ENCODE measurements at places on chromosomes 11 and 22. TPM values are rescaled to one million over a fixed set of nuclear protein-coding genes. Genes with fewer than 3 reads are reported as not detected.
A peak's percentile ranks its signal among the peaks of the same experiment; 100 is the strongest.

The TLCD5 gene
- 14.0 TPM for total RNA-seq

The NOX4 gene
- total RNA-seq, result 1.3 TPM

The NUP98 gene
- 211 TPM for total RNA-seq

GRCh38 chr11:134677891-134678551 is 266.0 kb upstream of the B3GAT1 start:
- H3K4me3 ChIP-seq, result no peak overlapping the region
- H3K27ac ChIP-seq, result no peak overlapping the region
- no peaks in the 10 kb centered on the region for H3K36me3 ChIP-seq
- H3K4me1 ChIP-seq, result no peaks in the 10 kb centered on the region
- DNase-seq, result no peak

- H3K27me3 ChIP-seq, result no peaks in the 10 kb centered on the region
- peak; percentile 79 for DNase-seq
- no peaks in the 10 kb centered on the region for H3K36me3 ChIP-seq
- peak overlapping the region; percentile 32 for H3K4me3 ChIP-seq
- H3K4me1 ChIP-seq, result peaks cover 47% of the 10 kb centered on the region
These were observed 15.9 kb downstream of the CRELD2 start for GRCh38 chr22:49934160-49934890.

GRCh38 chr11:46026606-46027293 is 94.5 kb downstream of the PHF21A start:
- H3K27me3 ChIP-seq, result no peaks in the 10 kb centered on the region
- no peak for DNase-seq
- no peaks in the 10 kb centered on the region for H3K4me1 ChIP-seq
- H3K36me3 ChIP-seq, result no peaks in the 10 kb centered on the region
- H3K27ac ChIP-seq, result no peak overlapping the region

DNA sequence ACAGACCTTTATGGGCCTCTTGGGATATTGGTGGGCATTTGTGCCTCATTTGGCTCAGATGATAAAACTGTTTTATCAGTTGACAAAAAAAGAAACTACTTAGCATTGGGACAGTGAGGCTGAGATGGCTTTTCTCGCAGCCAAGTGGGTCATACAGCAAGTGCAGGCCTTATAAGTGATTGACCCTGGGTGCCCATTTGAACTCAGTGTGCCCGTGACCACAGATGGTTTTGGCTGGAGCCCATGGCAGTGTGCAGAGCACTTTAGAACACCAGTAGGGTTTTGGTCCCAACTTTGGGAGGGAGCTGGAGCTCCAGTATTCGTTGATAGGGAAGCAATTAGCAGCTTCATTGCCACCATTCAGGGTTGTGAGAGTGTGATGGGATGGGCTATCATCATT is 404.5 kb upstream of the LARGE1 start:
- H3K36me3 ChIP-seq, result no peaks in the 10 kb centered on the region
- no peak overlapping the region for H3K27ac ChIP-seq
- no peak for DNase-seq
- H3K4me3 ChIP-seq, result no peak overlapping the region

DNA sequence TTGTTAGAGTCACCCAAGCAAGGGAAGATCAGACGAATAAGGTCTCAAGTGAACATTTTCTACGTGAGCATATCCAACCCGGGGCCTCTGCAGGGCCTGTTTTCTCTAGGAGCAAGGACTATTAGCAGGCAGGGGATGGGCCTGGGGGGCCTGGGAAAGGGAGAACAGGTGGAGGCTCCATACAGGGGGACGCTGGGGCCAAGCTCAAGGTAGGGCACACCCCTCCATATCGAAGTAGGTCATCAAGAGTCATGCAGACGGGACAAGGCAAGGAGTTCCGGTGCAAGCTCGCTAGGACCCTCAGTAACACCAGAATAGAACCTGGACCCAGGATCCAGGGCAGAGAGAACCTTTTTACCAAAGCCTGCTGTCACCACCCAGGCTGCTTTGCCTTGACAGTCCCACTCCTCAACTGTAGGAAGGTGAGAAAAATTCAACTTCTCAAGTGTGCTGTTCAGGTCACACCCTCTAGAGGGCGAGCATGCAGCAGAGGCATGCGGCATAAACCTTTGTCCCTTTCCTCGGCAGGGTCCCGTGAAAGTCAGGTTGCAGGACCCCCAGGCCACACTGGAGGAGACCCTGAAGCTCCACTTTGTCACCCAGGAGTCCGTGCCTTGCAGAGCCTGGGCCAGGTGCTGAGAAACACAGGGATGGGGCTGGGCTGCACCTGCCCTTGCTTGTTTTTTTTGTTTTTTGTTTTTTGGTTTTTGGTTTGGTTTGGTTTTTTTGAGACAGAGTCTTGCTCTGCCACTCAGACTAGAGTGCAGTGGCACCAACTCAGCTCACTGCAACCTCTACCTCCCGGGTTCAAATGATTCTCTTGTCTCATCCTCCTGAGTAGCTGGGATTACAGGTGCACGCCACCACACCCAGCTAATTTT is 8.6 kb upstream of the APOBEC3B start:
- no peak overlapping the region for H3K4me3 ChIP-seq
- H3K4me1 ChIP-seq, result no peaks in the 10 kb centered on the region
- no peak overlapping the region for H3K27ac ChIP-seq
- H3K27me3 ChIP-seq, result no peaks in the 10 kb centered on the region
- peak; percentile 63 for DNase-seq
- no peaks in the 10 kb centered on the region for H3K36me3 ChIP-seq

GRCh38 chr11:115251126-115251525 is 253.1 kb downstream of the CADM1 start:
- no peaks in the 10 kb centered on the region for H3K27me3 ChIP-seq
- H3K27ac ChIP-seq, result no peak overlapping the region
- H3K36me3 ChIP-seq, result no peaks in the 10 kb centered on the region
- no peak for DNase-seq
